ENCODE measurements at places on chromosomes 1 and 21. TPM values are rescaled to one million over a fixed set of nuclear protein-coding genes. Genes with fewer than 3 reads are reported as not detected.

GRCh38 chr1:81920245-81920740 is 119.6 kb downstream of the ADGRL2 start:
- no peak for DNase-seq

GART gene
- total RNA-seq: 53.8 TPM

- no peak for DNase-seq
Measured at GRCh38 chr1:58047265-58047858, 499.2 kb downstream of the OMA1 start.

- DNase-seq: no peak
Measured at GRCh38 chr1:204960306-204961125, 82.5 kb upstream of the CNTN2 start.

DNA sequence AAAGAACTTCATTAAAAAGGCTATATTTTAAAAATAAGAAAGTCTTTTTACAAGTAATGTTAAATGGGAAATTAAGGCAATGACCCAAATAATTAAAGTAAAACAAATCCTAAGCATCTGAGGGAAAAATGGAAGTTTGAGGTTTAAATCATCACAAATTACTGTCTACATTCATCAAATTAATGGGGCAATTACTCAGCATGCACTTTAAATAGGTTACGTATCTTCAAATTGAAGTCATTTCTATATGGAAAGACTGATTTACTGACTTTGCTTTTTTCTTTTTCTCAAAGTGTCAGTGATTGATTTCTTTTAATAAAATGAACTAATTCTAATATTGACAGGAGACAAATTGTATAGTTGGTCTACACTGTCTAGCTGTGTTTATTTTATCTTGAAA is 1452.3 kb downstream of the NCAM2 start:
- no peak for DNase-seq

DNA sequence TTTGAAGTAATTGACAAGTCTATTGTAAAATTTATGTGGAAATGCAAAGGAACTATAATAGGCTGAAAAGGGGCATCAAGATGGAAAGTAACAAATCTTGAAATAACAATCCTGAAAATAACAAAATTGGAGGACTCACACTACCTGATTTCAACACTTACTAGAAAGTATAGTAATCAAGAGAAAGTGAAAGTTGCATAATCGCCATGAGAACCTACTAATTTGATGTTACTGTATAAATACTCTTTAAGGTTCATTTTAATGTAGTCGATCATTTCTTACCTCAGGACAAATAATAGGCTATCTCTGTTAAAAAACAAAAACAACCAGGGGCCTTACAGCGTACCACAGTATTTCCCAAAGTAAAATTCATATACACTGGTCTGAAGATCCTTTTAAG is 71.7 kb downstream of the EDEM3 start:
- DNase-seq: no peak

- DNase-seq: no peak
Measured at GRCh38 chr1:115060501-115060900, 28.8 kb downstream of the TSPAN2 start.

ANGPTL3 gene
- total RNA-seq: not detected

PHACTR4 gene
- 44.2 TPM for total RNA-seq

STIL gene
- total RNA-seq: 1.6 TPM

DNA sequence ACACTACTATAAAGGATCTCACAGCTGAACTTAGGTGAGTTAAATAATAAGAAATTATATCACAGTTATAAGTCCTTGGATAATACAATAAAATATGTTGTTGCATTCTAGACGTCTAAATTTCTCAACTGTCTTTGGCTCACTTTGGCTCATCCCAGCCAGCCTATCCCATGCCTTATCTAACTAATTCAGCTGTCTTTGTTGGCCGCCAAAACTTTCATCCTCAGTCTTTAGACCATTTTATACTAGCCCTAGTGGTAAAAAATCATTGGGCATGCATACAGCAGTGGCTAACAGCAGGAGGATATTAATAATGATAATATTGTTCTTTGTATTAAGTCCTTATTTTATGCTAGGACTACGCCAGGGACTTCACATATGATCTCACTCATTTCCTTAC is 59.3 kb downstream of the CCDC18 start:
- DNase-seq: no peak

DNA sequence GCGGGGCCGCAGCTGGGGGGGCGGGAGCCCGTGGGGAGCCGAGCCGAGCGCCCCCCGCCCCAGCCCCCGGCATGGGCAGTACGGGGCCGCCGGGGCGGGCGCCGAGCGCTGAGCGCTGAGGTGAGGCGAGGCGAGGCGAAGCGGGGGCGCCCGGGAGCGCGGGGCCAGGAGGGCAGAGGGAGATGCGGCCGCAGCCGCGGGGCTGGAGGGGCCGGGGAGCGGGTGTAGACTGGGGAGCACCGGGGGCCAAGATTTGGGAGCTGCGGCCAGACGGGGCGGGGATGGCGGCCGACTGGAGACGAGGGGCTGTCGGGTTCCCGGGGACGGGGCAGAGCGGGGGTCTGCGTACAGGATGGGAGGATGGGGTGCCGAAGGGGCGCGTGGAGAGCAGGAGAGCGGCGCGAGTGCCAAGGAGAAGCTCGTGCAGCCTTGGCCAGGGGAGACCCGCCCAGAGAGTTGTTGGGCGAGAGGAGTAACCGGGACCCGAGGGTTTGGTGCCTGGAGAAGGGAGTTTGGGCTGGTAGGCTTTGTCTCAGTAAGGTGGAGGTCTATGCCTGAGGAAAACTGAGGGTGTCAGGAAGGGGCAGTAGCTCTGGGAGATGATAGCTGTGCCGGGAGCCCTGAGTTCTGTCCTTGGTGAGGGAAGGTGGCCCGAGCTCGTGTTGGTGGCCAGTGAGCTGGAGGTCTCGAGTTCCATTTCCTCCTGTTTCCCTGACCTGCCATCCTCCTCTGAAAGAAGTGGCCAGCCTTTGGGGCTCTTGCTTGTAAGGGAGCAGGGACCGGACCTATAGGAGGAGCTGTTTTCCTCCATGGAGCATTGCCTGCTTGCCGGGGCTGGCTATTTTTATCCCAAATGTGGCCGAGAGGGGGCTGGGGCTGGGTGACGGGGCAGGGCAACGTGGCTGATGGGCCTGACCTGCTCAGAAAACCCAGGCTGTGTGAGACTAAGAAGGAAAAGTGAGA is 539 bp downstream of the ATP8B2 start:
- peak; percentile 54 for DNase-seq

GRCh38 chr1:82388679-82389078 is 587.9 kb downstream of the ADGRL2 start:
- no peak for DNase-seq

SPRR3 gene
- not detected for total RNA-seq

HCN3 gene
- 4.2 TPM for total RNA-seq

- DNase-seq: no peak
Measured at GRCh38 chr1:47953661-47954060, 43.5 kb downstream of the TRABD2B start.

DNA sequence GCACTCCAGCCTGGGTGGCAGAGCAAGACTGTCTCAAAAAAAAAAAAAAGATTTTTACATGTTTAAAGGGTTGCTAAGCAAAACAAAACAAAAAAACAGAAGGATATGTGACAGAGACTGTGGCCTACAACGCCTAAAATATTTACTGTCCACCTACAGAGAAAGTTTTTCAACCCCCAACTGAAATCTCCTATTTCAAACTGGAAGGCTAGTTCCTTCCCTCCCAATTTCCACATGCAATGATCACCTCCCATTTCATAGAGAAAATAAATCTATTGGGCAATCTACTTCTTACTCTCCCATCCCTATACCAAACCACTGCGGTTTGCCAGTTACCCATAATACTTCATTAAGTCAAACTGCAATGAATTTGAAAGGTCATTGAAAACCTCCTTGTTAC is 74.2 kb downstream of the ST3GAL3 start:
- DNase-seq: no peak

DNA sequence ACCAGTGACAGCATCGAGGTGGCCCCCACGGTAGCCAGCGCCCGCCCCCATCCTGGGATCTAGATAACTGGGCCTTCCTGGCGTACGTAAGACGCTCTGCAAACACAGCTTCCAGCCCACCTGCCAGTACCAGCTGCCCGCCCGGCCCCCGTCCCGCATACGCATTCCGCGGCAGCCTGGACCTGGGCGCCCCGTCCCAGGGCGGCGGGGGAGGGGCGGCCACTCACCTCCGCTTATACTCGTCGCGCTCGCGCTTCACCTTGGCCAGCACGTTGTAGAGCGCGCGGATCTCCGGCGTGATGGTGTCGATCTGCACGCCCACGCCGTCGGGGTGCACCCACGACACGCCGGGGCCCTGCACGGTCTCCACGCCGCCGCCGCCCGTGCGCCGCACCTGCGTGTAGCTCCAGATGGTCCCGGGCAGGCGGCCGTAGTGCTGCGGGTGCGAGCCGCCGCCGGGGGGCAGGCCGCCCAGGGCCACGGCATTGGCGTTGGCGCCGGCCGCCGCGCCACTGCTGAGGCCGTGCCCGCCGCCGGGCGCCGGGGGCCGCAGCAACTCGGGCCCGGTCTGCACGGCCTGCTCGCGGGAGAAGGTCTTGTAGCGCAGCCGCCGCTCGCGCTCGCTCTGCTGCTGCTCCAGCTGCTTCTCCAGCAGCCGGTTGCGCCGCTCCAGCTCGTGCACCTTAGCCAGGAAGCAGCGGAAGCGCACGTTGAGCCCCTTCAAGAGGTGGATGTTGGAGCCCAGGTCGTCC is 859 bp downstream of the IFFO2 start:
- DNase-seq: peak; percentile 73

DNA sequence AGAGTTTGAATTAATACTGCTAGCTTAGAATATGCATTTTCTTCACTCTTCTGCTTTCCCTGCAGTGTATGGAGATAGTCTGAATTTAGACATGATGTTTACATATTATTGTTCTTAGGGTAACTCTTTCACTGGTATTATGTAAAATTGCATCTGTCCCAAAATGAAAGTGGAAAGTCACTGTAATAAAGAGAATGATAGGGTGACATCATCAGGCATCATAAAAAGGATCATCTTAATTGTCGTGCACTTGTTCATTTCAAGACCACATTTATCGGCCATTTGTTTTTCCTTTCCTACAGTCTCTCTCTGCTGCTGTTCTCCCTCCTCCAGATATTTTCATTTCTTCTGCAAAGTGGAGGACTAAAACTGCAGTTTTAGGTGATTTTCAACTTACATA is 61.9 kb upstream of the ZNF281 start:
- DNase-seq: no peak

DMRTA2 gene
- not detected for total RNA-seq

DNA sequence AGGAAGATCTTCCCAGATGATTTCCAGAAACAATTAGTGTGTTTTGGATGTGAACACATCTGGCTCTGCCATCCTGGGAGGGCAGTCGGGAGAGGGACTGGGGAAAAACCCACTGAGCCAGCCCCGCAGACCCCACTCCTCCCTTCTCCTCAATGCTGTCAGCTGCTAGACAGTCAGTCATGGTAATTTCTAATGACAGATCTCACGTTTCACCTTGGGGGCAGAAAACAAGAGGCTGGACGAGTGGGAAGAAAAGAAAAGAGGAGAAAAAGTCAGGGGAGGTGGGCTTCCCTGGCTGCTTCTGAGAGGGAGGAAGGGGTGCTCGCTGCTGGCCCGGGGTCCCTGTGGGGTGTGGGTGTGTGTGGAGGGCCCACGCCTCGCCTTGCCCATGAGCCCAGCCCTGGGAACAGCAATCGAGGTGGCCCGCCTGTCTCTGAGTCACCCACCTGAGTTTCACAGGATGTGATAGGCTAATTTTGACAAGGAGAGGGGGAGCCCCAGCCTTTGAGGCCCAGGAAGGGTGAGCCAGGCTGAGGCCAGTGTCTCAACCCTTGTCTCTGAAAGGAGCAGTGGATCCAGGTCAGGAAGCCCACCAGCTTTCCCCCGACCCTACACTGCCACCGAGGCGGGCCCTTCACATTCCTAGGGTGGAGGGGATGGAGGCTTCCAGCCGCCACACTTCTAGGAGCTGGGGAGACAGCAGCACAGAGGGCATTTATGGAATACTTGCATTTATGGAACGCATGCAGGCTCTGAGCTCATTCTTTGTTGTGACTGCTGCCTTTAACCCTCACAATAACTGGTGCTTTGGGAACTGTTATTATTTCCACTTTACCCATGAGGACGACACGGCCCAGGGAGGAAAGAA is 49.1 kb upstream of the IFNLR1 start:
- DNase-seq: no peak

WNT4 gene
- 3.8 TPM for total RNA-seq

TCEA3 gene
- total RNA-seq: 41.9 TPM

SGIP1 gene
- 12.4 TPM for total RNA-seq

DNA sequence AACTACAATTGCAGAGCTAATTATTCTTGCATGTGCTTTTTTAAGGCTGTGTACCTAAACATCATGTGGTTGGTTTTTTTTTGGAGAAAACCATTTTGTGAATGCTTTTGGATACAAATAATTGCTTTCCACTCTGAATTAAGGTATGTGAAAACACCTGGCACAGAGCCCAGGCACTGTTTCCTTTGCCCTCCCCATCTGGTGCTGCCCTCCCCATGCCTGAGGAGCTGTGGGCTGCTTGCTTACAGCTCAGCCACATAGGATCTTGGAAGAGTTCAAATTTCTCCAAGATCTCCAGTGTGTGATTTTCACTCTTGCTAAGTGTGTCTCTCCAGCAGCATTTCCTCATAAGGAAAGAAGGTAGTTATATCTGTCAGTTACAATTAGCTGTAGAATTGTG is 27.8 kb downstream of the DNM3 start:
- no peak for DNase-seq

EXTL1 gene
- total RNA-seq: 0.24 TPM

GRCh38 chr1:24438423-24438901 is 22.9 kb downstream of the NIPAL3 start:
- DNase-seq: no peak

SPRR2B gene
- not detected for total RNA-seq

GRCh38 chr1:115282807-115283208 is 55.2 kb downstream of the NGF start:
- DNase-seq: no peak

MRPL39 gene
- 16.9 TPM for total RNA-seq

HMCN1 gene
- total RNA-seq: 28.0 TPM

GRCh38 chr21:39927304-39927886 is 60.2 kb downstream of the PCP4 start:
- DNase-seq: no peak

GRCh38 chr1:202888221-202888530 is 773 bp downstream of the RABIF start:
- DNase-seq: no peak

MX1 gene
- 211 TPM for total RNA-seq

DNA sequence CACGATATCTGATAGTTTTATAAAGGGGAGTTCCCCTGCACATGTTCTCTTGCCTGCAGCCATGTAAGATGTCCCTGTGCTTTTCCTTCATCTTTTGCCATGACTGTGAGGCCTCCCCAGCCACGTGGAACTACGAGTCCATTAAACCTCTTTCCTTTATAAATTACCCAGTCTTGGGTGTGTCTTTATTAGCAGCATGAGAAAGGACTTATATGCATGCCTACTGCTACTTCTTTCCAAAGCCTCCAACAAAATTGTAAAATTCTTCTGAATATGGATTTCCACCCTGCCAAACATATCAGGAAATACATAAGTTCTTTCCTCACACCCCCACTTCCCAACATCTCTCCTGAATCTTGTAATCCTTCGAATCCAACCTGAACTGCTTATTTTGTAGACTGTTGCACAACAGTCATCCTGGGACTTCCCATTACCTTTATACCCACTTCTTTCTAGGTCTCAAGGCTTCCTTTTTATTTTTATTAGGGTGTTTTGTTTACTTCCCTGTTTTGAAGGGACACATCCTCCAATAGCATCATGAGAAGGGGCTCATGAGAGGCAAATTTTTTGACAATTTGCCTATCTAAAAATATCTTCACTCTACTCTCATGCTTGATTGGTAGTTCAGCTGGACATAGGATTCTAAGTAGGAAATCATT is 67.5 kb upstream of the MUTYH start:
- DNase-seq: no peak

CD244 gene
- total RNA-seq: 4.5 TPM
